ENCODE measurements at places on chromosomes 12 and 14.

DNA sequence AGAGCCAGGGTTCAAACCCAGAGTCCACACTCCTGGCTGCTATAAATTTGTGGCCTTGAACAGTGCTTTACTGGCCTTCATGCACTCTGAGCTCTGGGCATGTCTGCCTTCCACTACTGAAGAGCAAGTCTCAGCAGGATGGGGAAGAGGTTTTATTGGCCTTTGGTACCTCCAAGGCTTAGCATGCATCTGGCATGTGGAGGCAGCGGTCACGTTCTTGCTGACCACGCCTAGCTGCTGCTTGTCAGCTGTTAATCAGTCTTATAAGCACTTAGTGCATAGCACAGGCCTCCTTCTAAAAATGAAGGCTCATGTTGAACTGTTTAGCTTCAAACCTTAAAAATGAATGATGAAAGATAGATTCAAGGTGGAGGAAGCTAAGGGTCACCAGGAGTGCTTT, 177.5 kb downstream of the PELI2 start:
- no peak for DNase-seq

- DNase-seq: no peak
Measured at GRCh38 chr12:14399871-14400270, 34.4 kb downstream of the ATF7IP start.

DNA sequence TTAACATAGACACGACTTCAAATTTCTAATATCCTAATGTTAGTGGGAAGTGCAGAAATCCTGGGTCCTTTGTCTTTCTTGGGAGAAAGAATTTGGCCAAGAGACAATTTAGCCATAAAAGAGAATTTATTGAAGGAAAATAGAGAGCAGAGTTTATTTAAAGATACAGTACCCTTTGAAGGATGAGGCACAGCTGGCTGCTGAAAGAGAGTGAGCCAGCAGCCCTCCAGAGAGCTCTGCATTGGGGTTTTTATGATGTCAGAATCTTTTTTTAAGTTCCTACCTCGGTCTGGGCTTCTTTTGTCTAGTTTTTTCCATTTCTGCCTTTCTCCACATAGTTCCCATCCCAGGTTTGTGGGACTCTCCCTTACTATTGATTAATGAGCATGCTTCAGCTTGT, 37.5 kb downstream of the CCER1 start:
- DNase-seq: no peak

DNA sequence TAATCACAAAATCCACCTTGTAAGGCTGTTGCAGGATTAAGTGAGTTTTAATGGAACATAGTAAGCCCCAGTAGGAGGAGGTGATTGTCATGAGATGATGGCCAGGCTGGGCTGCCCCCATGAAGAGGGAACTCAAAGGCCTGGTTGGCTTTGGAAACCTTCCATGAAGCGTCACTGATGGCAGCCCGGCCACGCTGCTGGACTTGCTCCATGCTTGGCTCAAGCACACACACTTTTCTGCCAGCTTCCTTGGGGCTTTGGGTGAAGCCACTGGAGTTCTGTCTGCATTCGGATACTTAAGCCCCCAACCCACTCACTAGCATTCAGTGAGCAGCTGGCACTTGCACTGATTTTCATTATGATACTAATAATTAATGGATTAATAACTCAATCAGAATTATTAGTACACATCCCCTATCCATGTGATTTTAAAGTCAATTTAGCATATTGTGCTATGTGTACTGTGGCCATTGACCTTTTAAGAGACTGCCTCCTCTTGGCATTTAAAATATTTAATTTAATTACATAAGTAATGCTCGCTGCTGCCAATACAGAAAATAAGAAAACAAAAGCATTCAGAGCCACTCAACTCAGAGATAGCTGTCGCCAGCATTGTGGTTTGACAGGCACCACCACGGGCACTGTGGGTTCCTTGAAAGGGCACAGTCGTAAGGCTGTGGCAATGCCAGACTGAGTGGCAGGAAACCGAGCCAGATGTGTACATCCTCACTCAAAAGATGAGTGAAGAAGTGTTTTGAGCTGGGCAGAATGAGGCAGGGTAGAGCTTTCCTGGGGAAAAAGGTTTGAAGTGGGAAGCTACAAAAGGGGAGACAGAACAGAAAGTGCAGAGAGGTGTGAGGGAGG, 15.9 kb downstream of the KRT85 start:
- DNase-seq: peak; percentile 74

DNA sequence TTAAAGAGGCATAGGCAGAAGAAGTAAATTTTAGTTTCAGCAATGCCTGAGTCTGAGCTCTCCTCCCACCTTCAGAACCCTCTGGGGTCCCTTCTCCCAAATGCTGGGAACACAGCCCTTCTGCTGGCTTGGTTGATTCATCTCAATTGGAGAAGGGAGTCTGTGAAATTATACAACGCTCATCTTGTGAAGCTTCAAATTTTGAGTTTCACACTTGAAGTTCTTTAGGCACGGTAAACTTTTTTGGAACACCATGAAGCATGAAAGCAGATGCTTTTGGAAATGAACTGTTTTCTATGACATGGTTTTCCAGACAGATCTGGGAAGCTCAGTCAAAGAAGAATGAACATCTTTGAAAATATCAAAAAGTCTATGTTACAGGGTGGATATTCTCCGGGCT, 69.9 kb downstream of the TBK1 start:
- no peak for DNase-seq

GRCh38 chr12:118050972-118051910, 9.7 kb downstream of the WSB2 start:
- no peak for DNase-seq

DNA sequence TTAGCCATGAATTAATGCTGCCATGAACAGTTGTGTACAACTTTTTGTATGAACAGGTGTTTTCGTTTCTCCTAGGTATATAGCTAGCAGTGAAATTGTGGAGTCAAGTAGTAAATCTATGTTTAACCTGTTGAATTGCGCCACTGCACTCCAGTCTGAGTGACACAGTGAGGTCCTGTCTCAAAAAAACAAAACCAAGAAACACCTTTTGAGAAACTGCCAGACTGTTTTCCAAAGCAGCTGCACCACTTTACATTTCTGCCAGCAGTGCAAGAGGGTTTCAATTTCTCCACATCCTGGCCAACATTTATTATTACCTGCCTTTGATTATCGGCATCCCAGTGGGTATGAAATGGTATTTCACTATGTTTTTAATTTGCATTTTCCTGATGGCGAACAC, 3.3 kb upstream of the PLEKHG3 start:
- DNase-seq: no peak

DNA sequence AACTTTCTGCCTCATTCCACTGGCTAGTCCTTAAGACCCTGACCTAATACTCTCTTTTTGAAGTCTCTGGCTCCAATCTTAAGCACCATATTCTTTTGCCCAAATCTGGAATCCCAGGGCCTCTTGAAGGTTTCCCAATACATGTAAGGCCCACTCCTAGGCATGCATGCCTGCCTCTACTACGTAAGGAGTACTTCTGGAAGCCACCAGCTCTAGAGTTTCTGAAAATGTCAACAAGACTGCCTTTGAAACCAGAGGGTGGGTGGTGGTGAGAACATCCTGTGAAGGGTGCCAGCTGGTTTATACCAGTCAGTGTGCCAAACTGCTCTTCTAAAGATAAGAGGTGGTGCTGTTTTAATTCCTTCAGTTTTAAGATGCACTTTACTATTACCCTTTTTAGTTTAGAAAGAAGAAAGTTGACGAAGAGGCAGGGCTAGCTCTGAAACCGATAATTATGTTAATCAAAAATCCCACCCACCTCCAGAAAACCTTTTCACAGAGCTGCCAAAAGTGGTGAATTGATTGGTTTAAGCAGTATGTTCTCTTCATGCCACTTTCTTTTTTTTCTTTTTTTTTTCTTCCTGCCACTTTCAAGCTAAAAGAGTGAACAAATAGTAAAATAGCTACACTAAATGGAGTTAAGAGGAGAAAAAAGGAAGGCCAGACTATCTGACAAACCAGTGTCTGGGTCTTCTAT, 8.7 kb upstream of the WDR89 start:
- DNase-seq: no peak

DNA sequence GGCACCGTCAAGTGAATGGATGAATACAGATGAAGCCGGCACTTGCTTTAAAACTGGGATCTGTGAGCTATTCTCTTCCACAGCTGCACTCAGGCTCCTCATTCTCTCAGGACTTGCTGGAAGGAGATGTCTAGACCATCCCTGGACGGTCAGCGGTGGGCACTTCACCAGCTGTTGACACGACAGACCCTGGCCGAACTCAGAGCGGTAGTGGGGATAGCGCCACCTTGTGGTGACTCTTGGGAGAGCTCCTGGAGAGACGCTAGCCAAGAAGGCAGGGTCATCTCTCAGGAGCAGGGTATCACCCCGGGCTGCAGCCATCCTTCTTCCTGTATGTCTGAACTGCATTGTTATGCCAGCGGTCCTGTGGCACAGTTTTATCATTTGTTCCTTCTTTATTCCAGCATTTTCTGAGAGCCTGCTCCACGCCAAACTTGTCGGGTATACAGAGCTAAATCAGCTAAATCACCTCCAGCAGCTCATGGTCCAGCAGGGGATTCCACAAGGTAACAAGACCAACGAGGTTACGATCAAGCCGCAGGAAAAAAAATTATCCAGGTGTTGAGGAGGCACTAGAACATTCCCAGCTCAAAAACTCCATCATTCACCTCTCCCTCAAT, 10.0 kb downstream of the WNT1 start:
- peak; percentile 49 for DNase-seq

DNA sequence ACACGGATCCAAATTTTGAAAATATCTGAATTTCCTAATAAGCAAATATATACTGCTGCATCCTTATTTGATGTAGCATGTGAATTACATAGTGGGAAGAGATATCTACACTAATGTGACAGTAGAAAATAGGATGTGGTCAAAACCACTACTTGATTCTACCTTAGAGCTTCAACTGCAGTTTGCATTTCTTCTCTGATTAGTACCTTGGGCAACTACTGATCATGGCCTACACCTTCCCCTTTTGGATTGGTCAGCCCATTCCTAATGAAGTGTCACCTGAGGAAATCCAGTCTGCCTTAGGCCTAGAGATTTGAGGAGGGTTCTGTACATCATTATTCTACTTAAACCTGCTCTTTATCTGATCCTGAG, 10.7 kb downstream of the LLPH start:
- DNase-seq: no peak

- DNase-seq: peak; percentile 70
Measured at GRCh38 chr12:49233842-49234526, 30.9 kb upstream of the TUBA1C start.

DNA sequence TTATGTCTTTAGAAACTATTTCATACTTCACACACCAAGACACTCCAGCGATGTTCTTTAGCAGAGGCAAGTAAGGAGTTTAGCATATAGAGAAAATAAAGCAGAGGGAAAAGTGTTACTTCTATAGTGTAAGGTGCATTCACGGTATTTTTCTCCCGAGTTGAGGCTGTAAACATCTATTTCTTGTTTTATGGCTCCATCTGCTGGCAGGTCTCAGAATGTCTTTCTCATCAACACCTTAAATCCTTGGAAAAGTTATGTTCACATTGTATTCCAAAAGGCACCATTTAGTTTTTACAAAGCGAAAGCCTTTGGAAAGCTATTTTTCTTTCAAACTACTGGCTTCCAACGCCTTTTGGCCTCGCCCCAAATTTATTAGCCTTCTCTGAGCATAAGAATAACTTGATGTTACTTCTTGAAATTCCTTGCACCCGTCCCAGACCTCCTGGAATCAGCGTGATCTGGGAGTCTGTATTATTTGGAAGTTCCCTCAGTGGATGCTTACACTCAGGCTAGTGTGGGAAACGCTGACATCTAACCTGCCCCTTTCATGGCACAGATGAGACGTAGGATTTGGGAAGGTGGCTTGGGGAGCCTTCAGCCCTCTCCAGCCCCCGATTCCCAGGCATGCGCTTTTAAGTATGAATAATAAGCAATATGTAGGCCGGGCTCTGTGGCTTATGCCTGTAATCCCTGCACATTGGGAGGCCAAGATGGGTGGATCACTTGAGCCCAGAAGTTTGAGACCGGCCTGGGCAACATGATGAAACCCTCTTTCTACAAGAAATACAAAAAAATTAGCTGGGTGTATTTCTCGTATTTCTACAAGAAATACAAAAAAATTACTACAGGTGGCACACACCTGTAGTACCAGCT, 1.9 kb upstream of the PIWIL1 start:
- DNase-seq: peak; percentile 71

GRCh38 chr12:56053407-56053893, 11.7 kb downstream of the RPS26 start:
- no peak for DNase-seq

GRCh38 chr14:58540749-58541632, 96.8 kb upstream of the DACT1 start:
- DNase-seq: no peak

GRCh38 chr12:129641926-129642325, 261.9 kb downstream of the TMEM132D start:
- no peak for DNase-seq

- peak; percentile 27 for DNase-seq
Measured at GRCh38 chr14:89589400-89590118, 172.5 kb upstream of the FOXN3 start.

DNA sequence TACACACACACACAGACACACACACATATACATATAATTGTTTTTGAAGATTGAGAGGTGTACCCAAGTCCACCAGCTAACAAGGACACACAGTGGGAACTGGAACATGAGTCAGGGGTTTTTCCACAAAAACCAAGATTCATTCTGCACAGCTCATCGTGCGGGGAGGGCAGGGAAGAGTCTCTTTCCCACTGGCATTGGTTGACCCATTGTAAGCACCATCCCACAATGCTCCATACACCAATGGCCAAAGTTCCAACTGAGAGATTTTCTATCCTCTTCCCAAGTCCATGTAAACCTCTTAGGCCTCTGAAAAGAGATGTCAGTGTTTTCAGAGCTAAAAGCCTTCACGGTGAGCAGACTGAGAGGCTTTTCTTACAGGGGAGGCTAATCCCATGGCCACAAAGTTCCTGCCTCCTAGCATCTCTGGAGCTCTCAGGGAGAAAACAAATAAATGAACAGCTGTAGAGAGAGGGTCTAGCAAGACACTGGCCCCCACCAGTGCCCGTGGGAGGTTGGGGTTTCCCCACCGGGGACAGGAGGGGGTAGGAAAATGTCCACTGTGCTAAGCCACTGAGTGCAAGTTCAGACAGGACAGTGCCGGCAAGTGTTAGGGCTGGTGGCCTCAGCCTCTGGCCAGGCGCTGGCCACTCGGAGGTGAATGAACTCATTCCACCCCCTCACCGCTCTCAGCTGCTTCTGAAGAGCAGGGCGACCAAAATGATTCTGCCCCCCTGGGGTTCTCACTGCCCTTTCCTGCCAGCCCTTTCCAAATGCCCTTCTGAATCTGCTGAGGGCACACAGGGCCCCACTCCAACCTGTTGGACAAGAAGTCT, 21.5 kb upstream of the TC2N start:
- DNase-seq: no peak

DNA sequence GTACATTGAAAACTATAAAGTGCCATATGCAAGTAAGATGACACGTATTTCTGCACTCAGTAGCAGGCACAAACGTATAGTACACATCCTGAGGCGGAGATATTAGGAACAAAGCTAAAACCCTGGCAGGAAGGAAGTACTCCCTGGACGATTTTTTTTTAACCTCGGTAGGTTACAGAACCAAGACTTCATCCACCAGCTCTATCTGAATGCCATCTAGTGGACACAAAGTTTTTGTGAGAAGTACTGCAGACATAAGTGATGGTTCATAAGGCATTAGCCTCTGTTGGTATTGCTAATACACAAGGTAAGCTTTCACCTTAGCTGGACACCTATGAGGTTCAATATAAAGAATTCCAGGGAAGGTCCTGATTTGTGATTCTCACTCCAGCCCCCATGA, 83.0 kb upstream of the CCDC196 start:
- peak; percentile 27 for DNase-seq

- DNase-seq: no peak
Measured at GRCh38 chr14:104105822-104106470, 20.4 kb downstream of the ASPG start.

GRCh38 chr14:61889914-61890351, 127.7 kb downstream of the SNAPC1 start:
- DNase-seq: no peak

All from midbrain (tissue), 1 donor.